HTR-8/SVneo (cell line): ENCODE measurements at places on chromosomes 3 and 15.

GRCh38 chr15:69780374-69780773, 317.3 kb downstream of the TLE3 start:
- no peak for DNase-seq

DNA sequence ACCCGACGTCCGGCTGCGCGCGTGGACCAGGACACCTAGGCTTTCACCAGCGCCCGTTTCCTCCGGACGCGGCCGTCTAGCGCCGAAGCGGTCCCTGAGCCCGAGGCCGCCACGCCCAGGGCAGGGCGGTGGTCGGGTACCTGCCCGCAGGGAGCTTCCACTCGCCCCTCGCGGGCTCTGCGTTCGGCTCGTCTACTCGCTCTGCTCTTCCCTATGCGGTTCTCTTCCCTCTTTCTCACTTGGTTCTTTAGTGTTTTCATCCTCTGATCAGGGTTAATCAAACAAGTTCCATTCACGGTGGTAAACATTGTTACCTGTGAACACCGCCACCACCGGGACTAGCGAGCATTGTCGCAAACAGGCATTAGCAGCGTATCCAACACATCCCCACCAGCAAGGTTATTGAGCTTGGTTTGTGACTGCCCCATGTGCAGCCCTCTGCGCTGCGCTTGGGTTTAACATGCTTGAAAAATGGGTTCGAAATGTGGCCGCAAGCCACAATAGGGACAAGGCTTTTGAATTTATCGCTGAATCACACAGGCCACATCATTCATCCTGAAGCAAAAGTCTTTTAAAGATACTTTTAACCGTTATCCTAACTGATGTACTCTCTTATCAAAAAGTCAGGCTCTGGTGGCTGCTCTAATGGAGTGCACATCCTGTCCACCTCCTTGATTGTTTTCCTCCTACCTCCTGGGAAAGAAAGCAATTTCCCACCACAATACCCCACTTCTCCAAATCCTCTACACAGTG, 843 bp upstream of the CD47 start:
- no peak for DNase-seq

- no peak for DNase-seq
These were observed 27.3 kb upstream of the SEC62 start for GRCh38 chr3:169939320-169939719.

- DNase-seq: no peak
These were observed 68.9 kb upstream of the GOLGA6B start for GRCh38 chr15:72585476-72586058.

- DNase-seq: no peak
These were observed 16.4 kb downstream of the HEG1 start for GRCh38 chr3:125039131-125040100.

GRCh38 chr15:73631915-73632669, 1.1 kb downstream of the NPTN start:
- DNase-seq: peak; percentile 24

- peak; percentile 68 for DNase-seq
These were observed 13.7 kb upstream of the PARP6 start for GRCh38 chr15:72285927-72286516.

- DNase-seq: peak; percentile 33
These were observed 253.5 kb upstream of the ZPLD1 start for GRCh38 chr3:102181175-102181920.

DNA sequence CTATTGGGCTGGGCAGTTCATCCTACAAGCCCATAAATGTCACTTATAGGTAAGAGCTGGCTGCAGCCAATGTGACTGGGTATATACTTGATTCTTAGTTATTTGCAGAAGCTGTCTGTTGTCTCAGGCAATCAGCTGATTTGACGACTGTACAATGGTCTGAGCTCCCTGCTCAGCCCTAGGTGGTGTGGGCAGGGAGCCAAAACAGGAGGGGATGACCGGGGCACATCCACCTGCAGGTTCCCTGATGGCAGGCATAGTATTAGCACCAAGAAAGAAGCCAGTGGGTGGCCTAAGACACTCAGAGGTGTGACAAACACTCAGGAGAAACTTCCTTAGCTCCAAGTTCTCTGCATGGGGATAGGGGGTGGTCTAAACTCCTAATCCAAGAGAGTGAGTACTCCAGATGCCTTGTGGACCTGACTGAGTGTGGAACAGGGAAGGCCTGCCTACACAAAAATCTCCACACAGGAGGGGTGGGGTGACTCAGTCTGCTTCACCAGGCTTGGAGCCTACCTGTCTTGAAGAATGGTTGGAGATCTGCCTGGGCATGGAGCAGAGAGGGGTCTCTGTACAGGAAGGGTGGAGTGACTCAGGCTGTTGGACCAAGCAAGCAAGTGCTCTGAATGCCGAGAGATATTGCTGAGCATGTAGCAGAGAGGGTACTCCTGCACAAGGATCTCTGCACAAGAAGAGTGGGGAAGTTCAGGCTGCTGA, 690.4 kb upstream of the NAALADL2 start:
- DNase-seq: no peak

DNA sequence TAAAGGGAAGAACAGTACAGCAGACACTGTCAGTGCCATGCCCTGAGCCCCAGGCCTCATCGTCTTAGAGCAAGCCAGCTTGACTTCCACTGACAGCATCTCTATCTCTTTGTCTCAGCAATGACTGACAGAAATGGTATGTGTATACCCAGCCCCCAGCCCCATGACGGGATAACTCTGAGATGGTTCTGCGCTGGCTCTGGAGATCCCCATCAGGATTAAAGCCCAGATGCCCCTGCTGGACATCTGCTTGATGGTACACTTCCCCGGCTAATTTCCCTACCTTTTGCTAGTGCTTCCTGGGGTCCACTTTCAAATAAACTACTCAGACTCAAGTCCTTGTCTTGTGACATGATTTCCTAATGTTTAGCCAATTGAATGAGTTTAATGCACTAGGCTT, 7.6 kb downstream of the NMNAT3 start:
- DNase-seq: no peak

DNA sequence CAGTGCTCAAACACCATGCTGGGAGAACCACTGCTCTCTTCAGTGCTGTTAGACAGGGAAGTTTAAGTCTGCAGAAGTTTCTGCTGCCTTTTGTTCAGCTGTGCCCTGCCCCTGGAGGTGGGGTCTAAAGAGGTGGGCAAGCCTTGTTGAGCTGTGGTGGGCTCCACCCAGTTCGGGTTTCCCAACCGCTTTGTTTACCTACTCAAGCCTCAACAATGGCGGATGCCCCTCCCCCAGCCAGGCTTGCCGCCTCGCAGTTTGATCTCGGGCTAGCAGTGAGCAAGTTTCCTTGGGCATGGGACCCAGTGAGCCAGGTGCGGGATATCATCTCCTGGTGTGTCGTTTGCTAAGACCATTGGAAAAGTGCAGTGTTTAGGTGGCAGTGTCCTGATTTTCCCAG, 670.2 kb upstream of the ALCAM start:
- no peak for DNase-seq

- DNase-seq: no peak
These were observed 92.2 kb downstream of the ST6GAL1 start for GRCh38 chr3:187022403-187023029.

DNA sequence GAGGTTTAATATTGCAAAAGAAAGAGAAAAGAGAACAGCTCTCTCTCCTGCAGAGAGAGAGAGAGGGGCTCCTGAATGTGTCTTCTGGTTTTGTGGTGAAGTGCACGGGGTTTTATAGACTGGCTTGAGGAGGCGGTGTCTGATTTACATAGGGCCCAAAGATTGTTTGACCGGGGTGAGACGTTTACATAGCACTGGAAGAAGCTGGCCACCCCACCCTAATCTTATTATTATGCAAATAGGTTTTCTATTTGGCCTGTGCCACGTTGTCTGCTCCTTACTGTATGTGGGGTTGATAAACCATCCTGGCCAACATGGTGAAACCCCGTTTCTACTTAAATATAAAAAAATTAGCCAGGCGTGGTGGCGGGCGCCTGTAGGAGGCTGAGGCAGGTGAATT, 268.6 kb downstream of the SV2B start:
- DNase-seq: no peak

DNA sequence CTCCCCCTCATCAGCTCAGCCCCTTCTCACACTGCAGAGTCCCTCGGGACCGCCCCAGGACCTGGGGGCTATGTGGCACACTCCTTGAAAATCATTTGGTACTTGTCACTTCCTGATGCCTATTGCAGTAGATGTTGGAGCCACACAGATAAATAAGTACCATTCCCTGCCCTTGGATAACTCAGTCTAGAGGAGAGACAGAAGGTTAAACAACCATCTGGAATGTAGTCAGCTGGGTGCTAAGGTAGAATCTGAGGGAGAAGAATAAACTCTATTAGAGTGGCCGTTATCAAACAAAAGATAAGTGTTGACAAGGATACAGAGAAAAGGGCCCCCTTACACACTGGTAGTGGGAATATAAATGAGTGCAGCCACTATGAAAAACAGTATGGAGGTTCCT, 112.3 kb upstream of the NR2E3 start:
- no peak for DNase-seq

DNA sequence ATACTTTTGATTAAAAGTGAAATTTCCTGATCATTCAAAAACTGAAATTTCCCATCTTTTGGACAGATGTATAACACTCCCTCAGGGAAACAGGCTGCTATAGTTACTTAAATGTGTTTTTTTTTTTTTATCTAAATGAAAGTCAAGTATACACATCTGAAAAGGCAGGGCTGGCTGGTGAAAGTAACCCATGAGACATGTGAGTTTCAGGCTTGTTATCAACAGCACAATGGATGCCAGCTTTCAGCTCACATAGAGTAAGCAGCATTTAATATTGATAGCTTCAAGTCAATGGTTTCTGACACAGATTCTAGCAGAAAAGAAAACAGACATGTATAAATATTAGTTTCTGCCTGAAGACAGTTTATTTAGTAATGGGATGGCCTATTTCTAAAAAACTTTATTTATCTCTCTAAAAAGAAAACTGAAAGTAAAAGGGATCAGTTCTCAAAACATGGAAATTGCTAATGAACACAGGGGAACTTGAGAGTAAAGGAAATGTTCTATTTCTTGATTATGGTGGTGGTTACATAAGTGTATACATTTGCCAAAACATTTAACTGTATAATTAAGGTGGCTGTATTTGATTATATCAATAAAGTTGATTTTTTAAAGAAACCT, 89.7 kb upstream of the CMC1 start:
- DNase-seq: no peak

DNA sequence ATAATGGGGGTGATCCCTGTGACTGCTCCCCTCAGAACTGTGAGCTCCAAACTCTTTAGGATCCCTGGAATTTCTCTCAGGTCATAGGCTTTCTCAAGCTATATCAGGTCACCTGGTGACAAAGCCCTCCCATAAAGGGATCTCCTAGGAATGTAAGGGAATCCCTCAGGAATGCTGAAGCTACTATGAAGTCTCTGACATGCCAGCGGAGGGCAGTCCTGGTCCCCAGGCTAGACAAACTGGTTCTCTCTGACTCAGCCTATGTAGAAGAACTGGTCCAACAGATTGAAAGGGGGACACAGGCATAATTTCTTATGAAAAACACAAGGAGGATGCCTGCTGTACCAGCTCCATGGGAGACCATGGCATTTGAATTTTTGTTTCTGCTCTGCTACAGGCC, 6.7 kb downstream of the LPCAT4 start:
- no peak for DNase-seq

GRCh38 chr3:58824285-58824684, 157.7 kb upstream of the FAM3D start:
- peak; percentile 22 for DNase-seq

DNA sequence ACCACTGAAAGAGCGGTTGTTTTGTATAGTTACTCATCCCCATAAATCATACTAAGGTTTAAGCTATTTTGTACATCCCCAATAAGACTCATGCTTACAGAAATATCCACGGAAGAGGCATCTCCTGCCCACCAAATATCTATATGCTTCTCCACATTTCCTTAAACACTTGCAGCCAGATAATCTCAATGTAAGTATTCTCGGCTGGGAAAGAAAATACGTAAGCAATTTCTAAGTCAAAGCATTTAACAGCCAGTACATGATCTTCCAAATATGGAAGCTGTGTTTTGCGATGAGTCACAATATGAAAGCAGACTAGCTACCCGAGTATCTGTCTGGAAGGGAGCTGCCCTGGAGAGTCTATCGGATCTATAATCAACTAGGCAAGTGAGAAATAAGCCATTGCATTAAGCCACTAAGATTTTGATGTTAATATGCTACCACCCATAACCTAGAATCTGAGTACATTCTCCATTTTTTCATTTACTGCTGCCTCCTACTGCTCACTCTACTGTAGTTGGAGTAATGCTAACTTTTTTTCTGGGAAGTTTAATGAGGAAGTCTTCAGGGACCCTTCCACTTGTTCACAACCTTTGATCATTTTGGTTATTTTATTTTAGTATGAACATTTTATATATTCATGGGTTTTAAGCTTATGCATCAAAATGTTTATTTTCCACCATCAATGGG, 26.9 kb upstream of the ZMAT3 start:
- peak; percentile 64 for DNase-seq

GRCh38 chr3:196689941-196690660, 21.9 kb downstream of the CEP19 start:
- no peak for DNase-seq

DNA sequence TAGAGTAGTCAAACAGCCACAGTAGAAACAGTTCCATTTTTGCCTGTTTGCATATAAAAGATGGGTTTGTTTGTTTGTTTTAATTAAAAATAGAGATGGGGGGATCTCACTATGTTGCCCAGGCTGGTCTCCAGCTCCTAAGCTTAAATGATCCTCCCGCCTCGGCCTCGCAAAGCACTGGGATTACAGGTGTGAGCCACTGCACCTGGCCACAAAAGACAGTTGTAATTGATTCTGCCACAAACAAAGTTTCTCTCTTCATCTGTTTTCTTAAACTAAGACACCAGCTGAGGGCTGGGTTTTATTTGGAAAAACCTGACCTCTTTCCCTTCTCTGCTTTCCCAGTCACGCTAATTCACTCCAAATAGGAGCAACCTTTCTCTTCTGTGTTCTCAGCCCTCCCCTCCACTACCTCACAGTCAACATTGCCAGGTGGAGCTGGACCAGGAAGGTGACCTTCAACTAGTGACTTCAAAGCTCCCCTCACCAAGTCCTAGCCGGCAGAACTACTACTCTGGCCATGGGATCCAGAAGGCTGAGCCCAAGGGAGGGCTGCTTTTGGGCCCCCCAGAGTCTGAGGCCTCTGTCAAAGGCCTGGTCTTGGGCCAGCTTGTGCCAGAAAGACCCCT, 1.5 kb upstream of the IDH2 start:
- no peak for DNase-seq

GRCh38 chr3:14775563-14775962, 43.2 kb upstream of the FGD5 start:
- no peak for DNase-seq

DNA sequence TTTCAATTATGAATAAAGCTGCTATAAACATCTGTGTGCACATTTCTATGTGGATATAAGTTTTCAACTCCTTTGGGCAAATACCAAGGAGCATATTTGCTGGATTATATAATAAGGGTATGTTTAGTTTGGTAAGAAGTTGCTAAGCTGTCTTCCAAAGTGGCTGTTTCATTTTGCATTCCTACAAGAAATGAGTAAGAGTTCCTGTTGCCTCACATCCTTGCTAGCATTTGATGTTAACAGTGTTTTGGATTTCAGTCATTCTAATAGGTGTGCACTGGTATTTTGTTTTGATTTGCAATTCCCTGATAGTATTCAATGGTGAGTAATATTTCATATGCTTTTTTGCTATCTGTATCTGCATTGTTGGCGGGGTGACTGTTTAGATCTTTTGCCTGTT, 120.7 kb upstream of the MDFIC2 start:
- no peak for DNase-seq
